ENCODE measurements at places on chromosomes 16 and 17.

DNA sequence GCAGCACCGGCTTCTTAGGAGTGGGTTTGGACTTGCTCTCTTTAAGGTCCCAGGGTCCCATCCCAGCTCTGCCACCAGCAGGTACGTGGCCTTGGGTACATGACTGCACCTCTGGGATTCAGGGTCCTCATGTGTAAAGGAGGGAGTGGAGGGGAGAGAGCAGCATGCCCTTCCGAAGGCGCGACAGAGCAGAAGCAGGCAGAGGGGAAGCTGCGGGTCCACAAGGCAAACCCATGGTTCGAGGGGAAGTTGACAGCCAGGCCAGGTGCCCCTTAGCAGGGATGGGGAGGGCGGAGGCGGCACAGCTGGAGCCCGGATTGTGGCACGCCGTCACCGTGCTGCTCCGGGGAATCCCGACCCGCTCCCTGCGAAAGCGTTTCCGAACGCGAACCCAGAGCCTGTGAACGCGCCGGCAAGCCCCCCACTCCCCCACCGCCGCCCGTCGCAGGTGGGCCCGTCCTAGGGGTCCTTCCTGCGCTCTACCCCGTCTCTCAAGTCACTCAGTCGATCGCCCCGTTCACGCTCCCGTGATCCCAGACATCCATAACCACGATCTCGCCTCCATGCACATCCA is 4.1 kb upstream of the TBX2 start:
- no peak for DNase-seq

GRCh38 chr17:1137465-1137894 is 42.3 kb downstream of the ABR start:
- DNase-seq = peak; percentile 87

- DNase-seq = peak; percentile 94
These were observed at the start of gene TMEM219 for GRCh38 chr16:29961479-29962343. TMEM219 (plus strand) TSS chr16:29962079; CDS start chr16:29963144, 1,065 bp downstream.

DNA sequence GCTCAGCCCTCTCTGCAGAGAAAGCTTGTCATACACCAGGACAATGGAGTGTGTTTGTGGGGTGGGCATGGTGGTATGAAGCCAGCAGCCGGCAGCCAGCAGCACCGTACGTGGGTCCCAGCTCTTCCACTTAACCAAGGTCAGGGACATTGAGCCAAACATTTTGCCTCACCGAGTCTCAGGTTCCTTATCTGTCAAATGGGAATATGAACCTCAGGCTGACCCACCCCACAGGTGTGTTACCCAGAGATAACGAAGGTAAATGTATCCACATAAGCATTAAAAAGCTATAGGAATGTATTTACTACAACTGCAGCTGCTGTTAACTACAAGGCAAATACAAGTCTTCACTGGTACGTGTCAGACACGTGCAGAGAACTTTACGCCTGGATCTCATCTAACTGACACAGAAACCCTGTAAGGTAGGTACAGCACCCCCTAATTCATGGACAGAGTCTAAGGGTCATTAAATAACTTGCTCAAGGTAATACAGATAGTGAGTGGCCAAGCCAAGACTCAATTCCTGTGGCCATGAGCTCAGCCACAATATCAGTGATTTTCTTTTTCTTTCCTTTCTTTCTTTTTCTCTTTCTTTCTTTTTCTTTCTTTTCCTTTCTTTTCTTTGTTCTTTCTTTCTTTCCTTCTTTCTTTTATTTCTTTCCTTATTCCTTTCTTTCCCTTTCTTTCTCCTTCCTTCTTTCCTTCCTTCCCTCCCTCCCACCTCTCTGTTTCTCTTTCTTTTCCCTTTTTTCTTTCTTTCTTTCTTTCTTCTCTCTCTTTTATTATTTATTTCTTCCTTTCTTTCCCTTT is 990 bp downstream of the SLC5A11 start:
- no peak for DNase-seq

DNA sequence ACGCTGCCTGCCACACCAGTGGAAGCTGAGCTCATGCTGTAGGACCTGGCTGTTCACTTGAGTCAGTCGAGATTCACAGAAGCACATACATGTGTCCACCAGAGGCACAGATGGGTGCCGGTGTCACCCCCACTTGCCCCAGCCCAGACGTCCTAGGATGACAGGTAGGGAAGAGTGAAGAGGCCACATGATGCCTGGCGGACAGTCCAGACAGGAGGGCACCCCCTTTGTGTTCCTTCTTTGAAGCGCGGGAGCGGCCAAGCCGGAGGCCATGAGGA is 8.8 kb downstream of the UBE2I start:
- DNase-seq = no peak

DNA sequence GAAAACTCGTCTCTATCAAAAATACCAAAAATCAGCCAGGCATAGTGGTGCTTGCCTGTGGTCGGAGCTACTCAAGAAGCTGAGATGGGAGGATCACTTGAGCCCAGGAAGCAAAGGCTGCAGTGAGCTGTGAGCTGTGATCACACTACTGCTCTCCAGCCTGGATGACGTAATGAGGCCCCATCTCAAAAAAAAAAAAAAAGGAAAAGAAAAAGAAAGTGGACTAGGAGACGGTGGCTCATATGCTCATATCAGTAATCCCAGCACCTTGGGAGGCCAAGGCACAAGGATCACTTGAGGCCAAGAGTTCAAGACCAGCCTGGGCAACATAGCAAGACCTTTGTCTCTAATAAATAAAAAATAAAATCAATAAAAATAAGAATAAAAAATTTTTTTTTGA is 8.8 kb upstream of the SUMO2 start:
- DNase-seq = no peak

DNA sequence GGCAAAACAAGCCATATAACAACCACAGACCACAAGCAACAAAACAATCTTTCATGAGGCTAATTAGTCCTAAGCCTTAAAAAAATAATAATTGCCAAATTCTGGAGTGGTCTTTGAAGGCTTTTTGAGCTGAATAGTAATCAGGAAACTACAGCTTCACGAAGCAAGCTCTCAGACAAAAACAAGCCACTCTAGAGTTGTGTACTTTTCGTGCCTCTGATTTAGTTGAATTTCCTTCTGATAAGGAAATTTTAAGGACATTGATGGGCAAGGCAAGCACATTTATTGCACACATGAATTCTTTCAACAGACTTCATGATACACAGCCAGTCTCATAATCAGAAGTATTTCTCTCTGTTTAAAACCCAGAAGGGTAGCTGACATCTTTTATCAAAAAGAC is 130.8 kb upstream of the IRX3 start:
- no peak for DNase-seq

DNA sequence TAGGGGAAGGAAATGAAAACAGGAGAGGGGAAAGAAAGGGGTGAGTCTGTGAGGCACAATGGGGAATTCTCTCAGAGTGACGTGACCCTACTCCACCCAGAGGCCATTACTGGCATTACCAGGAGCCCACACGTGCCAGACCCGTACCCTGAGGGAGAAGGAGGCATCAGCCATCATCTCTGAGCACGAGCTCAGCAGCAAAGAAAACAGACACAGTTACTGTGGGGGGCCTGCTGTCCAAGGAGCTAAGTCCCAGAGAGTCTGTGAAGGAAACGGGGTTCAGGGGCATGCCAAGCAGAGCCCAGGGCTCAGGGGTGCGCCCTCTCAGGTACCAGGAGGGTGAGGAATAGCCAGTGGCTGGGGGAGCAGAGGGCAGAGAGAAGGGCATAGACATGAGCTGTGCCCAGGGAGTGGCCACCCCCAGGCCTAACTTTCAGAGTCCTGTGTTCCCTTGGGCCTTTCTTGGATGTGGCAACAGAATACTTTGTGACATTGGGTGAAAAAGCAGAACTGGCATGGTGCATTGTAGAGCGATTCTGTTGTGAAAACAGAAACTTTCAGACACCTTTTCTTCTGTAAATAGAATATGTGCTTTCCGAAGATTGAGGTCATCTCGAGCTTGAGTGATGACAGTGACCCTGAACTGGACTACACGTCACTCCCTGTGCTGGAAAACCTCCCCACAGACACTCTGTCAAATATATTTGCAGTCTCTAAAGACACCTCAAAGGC is 11.3 kb downstream of the TAF1C start:
- DNase-seq = peak; percentile 22

DNA sequence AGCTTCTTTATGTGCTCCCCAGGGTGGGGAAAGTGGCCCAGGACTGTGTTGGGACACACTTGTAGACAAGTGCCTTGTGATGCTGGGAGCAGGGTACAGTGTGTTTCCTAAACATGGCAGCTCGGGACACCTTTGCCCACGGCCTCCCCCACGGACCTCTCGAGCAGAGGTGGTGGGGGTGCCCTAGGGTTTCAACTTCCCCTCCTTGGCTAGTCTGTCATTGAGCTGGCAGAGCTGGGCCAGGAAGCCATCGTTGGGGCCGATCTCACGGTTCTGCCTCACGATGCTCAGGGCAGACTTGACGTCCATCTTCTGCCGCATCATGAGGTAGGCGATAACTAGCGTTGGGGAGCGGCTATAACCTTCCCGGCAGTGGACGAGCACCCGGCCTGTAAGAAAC is 9.4 kb downstream of the DUSP3 start:
- no peak for DNase-seq

GRCh38 chr16:80691111-80691741 is 113.2 kb downstream of the CDYL2 start:
- no peak for DNase-seq

DNA sequence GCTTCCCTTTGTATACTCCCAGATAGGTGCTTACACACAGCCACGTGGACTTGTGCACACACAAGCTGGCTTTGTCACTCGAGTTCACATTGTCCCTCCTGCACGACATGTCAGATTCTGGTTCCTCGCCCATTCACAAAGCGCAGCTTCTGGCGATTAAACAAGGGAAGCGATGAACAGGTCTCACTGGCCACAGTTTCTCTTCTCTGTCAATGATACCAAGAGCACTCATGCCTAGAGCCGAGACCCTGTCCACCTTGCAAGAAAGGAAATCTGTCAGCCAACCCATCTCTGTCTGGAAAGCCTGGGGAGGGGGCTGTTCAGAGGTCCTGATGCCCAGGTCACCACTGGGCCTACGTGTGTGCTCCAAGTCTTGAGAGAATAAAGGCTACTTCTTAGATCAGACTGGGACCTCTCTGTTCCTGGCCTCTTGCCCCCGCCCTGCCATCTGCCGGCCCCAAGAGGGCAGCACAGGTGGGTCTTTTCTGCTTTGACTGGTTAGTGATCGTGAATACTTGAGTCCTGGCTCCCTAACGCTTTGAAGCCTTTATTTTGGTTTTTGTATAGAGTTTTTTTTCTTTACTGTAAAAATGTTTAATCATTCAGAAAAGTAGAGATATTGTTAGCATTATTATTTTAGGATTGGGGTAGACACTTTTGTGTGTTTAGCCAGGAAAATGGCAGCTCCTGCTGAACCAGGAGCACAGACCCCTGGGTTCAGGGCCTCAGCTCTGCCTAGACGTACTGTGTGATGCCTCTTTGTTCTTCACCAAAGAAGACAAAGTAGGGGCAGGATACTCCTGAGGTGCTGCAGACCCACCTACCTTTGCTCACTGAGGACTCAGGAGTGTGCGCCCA is 104.7 kb downstream of the MRM1 start:
- DNase-seq = peak; percentile 41

- no peak for DNase-seq
These were observed 5.2 kb upstream of the PLLP start for GRCh38 chr16:57289391-57290257.

DNA sequence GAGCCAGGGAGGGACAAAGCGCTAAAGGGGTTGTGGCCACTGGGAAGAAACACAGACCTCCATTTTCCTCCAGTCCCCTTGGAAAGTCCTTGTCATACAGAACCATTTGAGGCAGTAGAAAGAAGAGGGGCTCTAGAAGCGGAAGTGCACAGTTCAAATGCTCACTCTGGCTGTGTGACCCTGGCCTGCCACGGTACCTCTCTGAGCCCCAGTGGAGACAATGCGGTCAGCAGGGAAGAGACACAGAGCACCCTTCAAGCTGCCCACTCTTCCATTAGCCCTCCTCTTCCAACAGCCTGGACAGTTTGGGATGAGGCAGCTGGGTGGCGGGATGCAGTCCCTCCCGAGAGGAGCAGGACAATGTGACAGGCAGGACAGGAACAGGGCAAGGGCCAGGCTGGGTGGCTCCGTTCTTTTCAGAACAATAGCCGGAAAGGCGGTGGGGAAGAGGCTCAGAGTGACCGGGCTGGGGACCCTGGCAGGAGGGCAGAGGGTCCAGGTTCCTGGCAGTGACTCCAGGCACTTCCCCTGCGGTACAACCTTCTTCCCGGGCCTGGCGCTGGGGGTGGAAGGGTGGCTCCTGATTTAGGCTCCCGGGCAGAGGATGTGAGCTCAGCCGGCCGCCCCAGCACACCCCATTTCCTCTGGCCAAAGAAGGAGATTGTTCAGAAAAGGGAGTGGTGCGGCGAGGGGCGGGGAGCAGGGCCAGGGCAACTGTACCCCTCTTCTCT is 5.6 kb downstream of the CASKIN2 start:
- no peak for DNase-seq

DNA sequence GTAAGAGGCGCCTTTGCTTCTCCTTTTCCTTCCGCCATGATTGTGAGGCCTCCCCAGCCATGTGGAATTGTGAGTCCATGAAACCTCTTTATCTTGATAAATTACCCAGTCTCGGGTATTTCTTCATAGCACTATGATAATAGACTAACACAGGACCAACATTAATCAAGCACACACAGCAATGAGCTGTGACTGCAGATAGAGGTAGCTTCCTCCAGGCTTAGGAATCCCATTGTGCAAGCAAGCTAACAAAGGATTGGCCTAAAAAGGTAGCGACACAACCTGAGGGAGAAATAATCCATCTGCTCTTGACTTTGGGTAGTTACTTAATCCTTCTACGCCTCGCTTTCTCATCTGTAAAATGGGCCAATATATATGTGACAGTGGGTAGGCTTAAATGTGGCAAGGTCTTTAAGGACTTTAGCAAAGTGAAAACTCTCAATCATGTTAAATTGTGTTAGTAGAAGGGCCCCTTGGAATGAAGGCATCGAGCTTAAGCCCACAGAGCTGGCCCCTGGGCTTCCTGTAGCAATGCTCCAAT is 393.6 kb downstream of the SOX9 start:
- no peak for DNase-seq

DNA sequence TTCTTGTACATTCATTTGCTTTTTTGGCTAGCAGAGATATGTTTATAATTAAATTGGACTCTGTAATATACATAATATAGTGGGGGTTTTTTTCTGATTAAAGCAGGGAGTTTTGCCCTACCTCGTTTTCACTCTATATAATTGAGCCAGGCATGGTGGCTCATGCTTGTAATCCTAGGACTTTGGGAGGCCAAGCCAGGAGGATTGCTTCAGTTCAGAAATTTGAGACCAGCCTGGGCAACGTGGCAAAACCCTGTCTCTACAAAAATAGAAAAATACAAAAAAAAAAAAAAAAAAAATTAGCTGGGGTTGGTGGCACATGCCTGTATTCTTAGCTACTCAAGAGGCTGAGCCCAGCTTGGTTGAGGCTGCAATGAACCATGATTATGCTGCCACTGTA is 42.2 kb downstream of the PAFAH1B1 start:
- no peak for DNase-seq

Data from NCI-H1417 (cell line).